ENCODE measurements at places on chromosomes 3 and 15.

DNA sequence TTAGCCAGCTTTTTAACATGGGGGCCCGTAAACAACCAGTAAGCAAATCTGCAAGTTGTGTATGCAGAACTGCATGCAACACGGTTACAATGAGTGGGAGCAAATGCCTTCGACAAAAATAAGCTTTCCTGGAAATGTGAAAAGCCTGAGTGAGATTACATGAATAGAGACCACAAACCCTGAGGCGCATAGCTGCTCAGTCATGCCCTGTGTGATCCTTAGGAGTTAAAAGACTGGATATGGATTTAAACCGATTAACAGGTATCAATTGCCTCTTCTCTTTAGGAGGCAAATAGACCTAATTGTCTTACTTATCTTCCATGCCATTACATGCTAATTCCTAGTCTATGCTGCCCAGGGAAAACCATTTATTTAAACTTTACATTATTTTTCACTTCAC is 810.3 kb downstream of the ROBO1 start:
- DNase-seq, result no peak

GRCh38 chr3:156615592-156616173 is 58.7 kb upstream of the TIPARP start:
- no peak for DNase-seq

GRCh38 chr3:111238885-111239284 is 167.3 kb downstream of the NECTIN3 start:
- DNase-seq, result no peak

- no peak for DNase-seq
Measured at GRCh38 chr3:112746675-112747280, 99.9 kb downstream of the CD200R1L start.

GRCh38 chr15:40430271-40430805 is 10.4 kb upstream of the BAHD1 start:
- DNase-seq, result no peak

DNA sequence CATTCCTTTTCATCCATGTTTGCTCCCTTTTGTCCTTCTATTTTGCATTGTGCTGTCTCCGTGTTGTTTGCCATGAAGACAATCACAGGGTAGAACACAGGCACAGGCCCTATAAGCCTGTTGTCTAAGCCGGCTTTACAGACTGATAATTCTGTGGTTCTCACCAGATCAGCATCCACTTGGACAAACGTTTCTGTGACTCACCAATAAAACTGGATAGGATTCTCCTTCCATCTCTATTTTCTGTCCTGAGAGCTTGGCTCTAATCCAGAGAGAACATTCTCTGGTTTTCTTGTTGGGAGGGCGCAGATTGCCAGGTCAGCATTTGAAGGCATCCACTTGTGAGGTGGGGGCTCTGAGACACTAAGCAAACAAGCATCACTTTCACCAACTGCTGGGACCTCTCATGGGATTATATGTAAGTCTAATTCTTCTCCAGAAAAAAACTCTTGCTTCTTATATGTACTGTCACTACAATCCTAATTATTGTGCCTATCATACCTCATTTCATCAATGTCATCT is 101.6 kb downstream of the ERC2 start:
- DNase-seq, result no peak

GRCh38 chr3:30308131-30308530 is 298.3 kb upstream of the TGFBR2 start:
- no peak for DNase-seq

- no peak for DNase-seq
Measured at GRCh38 chr3:177904621-177905020, 631.6 kb upstream of the KCNMB2 start.

DNA sequence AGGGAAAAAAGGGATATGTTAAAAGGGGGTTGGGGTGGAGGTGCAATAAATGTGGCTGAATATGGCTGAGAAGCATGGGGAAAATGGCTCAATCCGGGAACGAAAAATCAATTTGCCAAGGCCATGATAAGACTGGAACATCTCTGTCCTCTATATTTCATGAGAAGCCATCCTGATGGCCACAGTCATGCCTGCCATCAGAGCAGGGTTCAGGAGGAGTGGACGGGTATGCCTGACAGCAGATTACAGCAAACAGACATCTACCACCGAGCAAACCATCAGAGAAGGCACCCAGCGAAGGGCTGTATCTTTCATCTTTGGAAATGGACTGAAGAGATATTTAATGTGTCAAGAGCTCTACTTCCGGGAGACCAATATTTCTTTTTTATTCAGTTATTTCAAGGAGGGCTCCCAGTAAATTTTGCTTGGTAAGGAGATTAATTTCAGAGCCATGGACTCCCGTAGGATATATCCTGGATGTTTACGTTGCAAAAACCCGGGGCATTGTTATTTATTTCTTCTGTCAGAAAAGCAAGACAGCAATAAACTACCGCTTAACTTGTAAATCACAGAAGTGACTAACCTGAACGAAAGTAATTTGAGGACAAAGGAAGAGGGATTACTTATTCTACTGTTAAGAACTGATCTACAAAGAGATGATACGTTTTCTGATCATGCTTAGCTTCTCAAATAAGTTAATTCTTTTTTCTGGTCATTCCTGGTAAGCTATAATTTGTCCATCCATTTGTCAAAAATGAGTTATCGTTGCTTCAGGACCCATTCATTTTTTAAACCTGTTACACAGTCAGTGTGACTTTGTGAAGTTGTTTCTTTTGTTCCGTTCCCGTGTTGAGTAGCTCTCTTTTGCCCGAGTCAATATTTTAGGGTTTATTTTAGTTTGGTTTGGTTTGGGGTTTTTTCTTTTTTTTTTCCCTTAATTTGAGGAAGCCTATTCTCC is 80.6 kb upstream of the CHD2 start:
- no peak for DNase-seq

DNA sequence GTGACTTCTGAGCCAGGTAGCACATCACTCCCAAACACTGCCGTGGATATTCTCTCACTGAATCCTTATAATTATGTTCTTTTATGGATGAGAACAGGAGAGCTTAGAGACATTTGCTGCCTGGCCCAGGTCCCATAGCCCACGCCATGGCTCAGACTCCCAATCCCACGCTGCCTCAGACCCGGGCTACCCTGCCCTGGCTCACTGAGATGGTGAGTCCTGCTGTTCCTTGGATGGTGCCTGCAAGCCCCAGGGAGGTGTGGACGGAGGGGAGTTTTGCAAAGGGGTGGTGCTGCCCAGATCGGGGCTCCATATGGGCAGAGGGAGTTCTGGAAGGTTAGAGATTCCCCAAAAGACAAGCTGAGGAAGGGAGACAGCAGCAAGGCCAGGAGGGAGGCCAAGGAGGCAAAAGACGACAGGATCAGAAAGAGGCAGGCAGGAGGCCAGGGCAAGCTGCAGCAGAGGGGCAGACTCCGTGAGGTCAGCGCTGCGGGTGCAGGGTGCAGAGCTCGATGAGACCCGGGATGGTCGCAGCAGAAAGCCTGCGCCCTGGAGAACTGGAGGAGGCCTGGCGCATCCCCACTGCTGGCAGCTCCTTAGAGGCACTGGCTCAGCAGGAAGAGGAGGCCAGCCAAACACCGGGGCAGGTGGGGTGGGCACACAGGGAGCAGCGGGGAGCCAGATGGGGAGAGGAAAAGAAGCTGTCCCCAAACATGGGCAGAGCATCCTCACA is 95.7 kb upstream of the ALDH1A3 start:
- no peak for DNase-seq

- no peak for DNase-seq
Measured at GRCh38 chr15:62773369-62774165, 269.0 kb upstream of the TPM1 start.

- no peak for DNase-seq
Measured at GRCh38 chr3:107740992-107741896, 218.5 kb downstream of the BBX start.

DNA sequence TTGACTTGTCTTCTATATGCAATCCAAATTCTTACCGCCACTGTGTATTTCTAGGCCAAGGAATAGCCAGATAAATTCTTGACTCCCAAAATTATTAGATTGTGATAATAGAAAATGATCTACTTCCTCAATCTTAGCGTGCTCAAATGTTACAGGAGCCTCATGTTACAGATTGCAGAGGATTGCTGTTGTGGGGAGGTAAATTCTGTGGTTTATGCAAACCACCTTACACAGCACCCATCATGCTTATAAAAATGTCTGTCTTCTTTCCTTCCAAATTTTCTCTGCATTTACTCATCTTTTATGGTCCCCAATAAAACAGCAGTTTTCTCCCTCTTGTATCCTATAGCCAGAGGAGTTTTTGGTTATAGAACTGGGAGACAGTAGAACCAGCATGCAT is 420.2 kb upstream of the ROBO1 start:
- DNase-seq, result no peak

DNA sequence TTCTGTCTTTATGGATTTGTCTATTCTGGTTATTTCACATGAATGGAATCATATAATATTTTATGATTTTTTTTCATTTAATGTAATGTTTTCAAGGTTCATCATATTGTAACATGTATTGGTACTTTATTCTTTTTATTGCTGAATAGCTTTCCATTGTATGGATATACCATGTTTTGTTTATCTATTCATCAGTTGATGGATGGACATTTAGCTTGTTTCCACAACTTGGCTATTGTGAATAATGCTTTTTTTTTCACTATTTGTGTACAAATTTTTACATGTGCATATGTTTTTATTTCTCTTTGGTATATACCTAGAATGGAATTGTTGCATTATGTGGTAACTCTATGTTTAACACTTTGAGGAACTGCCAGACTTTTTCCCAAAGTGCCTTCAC is 64.7 kb downstream of the PFN2 start:
- no peak for DNase-seq

- DNase-seq, result no peak
Measured at GRCh38 chr15:20386198-20386597, 155.4 kb downstream of the GOLGA6L6 start.

DNA sequence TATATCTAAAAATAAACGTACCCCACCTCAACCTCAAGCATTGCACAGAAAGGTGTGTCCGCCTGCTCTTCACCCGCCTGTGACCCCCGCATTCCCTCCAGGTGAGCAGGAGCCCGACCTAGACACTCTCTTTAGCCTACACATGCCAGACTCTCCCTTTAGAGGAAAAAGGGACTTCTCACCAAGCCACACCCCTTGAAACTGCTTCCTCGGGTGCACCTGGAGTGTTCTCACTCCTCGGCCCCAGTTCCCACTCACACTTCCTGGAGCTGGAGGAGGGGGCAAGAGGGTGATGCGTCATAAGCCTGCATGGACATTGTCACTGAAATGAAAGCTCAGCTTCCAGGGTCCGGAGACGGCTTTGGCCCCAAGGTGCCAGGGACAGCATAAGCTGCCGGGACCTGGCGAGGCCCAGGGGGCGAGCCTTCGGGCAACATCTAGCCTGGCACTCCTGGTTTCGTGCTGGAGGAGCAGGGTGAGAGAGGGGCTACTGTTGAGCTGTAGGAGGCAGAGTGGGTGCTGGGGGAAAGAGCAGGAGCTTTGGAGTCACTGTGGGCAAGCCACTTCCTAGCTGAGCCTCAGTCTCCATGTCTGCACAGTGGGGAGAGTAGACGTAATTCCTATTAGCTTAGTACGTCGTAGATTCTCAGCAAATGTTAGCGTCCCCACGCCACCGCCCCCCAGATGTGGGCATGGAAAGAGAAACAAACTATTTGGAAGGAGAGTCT is 9.8 kb upstream of the MUC4 start:
- no peak for DNase-seq

GRCh38 chr15:92400980-92401787 is 7.5 kb downstream of the ST8SIA2 start:
- no peak for DNase-seq

DNA sequence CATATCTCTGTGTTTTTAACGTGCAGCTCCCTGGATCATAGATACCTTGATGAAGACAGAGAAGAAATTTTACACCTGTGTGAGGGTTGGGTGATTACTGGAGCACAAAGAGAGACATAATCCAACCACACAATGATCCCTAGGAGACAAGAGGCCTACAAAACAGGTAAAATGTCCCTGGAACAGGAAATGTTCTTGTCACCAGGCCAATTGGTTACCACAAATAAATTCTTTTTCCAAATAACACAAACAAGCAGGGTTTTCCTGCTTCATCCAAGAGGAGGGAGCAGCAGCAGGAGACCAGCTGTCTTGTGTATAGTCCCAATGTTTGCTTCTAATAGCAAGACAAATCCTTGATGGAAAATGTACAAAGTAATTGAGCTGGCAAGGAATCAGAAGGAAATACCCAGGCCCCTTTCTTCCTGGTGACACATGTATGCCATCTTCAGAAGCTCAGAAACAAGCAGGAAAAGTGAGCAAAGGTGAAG is 1.4 kb downstream of the MGLL start:
- no peak for DNase-seq

GRCh38 chr3:66256806-66257205 is 36.0 kb downstream of the SLC25A26 start:
- no peak for DNase-seq

GRCh38 chr3:78004571-78004970 is 964.7 kb downstream of the ROBO2 start:
- no peak for DNase-seq

DNA sequence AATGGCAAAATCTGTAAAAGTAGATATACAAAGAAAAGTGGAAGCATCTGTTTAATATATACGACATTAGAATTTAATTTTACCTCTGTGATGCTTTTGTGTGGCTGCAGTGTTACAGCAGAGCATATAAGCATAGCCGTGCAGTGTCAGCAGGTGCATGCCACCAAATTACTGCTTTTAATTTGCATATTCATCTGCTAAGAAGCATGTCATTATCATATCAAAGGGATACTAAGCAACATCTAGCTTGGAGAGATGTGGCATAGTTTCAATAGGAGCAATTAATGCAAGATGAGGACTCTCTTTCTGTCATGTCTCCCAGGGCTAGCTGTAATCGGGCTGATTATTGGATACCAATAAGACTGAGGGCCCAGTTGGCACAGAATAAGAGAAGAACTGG is 214.4 kb upstream of the SOX2 start:
- DNase-seq, result no peak

DNA sequence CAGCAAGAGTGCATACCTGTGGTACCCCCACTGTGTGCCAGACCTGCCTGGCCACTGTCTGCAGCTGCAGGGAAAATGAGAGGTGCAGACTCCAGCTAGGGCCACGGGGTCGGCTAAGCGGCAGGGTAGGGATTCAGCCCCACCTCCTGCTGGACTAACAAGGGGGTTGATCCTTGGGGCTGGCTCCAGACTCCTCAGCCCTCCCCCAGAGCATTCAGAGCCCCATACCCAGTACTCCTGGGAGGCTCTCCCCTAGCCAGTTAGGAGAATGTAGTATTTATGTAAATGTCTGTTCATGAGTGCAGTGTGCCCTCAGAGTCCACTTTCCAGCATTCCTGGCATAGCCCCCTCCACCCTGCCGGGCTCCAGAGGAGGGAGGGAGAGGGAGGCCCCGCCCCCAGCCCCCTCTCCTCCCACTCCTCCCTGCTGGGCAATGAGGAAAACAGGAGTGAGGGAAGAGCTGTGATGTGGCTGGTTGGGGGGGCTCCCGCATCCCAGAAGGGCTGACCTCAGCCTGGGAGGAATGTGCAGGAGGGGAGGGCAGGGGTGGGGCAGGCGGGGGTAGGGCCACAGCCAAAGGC is 4.5 kb upstream of the SEMA3B start:
- peak; percentile 92 for DNase-seq

DNA sequence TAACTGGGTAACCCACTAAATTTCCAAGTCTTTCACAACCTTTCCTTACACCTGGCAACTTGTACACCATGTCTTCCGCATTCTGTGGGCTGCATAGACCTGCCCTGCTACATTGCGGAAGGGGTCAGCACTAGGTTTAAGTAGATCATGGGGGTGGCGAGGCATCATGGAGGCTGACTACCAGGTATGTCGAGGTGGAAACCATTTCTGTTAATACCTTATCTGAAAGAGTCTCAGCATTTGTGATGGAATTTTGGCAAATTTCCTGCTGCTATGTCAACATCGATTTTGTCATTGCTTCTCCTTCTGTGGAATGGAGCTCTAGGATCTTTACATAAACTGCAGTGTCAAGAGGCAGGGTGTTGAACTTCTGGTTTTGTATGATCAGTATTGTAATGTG is 187.2 kb downstream of the GHSR start:
- no peak for DNase-seq
